ENCODE measurements at places on chromosomes 3 and 15.

- no peak for DNase-seq
Observed at GRCh38 chr15:50138391-50138790, 19.4 kb upstream of the ATP8B4 start.

DNA sequence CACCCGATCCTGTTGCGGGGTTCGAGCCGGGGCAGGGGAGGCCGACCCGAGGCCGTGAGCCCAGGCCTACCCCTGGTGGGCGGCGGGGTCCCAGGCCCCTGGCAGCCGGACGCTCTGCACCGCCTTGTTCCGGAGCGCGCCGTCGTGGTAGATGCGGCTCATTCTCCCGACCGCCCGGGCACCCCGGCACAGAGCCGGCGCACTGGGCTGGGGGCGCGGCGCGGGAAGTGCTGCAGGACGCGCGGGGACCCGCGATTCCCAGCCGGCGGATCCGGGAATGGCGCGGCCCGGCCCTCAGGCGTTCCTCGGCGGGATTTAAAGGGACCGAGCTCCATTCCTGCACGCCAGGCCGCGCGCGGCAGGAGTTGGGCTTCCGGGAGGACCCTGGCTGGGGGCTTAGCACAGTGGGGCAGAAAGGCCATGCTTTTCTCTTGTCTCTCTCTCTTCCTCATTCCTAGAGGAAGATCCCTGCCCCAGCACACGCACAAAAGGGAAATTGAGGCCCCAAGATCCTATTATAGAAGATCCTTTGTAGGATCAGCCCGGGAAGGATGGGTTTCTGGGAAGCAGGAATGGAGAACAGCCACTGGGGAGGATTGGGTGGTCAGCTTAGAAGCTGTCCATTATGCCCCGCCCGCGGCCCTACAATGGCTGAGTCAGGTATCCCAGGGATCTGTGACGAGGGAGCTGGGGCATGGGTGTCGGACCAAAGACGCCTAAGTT, at the start of gene ARPIN:
TSS of gene ARPIN (minus strand) at position 279 of the 723 bp plus-strand sequence. CDS start at position 162, 117 bp downstream.
- DNase-seq = no peak

GRCh38 chr3:132964266-132964665, 73.9 kb upstream of the TMEM108 start:
- no peak for DNase-seq

DNA sequence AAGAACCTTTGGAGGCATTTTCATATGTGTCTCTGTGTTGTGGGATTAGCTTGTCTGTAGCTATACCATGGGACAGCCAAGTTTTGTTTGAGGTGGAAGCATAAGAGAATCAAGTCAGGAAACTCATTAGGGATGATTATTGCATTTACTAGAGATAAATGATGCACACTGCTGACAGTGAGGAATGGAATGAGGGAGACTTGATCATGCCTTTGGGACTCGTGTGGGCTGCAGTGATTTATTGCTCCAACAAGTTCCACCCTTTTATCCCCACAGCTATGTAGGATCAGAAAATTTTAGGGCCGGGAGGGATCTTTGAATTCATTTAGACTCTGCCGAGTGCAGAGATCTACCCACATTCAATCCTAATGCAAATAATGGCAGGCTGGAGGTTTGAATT, 16.3 kb downstream of the ZNF385D start:
- no peak for DNase-seq

GRCh38 chr3:42339321-42339720, 71.1 kb downstream of the LYZL4 start:
- no peak for DNase-seq

DNA sequence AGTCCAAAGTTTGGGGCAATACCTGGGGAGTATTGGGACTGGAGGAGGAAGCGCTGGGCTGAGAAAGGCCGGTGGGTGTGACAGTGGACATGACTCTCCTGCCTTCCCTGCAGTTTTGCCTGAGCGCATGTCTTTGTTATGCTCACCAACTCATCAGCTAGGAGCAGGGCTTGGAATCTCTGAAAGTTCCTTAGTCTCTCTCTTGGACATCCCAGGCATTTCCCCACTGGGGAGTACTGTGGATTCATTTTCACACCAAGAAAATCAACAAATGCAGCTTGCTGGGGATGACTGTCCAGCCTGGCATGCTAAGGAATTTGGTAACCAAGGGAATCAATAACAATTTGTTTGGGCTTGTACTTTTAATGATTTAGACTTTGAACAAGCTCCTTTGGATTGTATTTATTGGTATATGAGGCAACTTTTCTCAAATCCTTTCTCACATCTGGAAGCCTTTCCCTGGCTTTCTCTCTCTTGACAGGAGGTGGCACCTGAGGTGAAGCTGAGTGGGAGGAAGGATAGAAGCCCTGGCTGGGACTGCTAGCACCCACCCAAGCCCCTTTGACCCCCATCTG, 48.5 kb upstream of the CHST2 start:
- DNase-seq = no peak

DNA sequence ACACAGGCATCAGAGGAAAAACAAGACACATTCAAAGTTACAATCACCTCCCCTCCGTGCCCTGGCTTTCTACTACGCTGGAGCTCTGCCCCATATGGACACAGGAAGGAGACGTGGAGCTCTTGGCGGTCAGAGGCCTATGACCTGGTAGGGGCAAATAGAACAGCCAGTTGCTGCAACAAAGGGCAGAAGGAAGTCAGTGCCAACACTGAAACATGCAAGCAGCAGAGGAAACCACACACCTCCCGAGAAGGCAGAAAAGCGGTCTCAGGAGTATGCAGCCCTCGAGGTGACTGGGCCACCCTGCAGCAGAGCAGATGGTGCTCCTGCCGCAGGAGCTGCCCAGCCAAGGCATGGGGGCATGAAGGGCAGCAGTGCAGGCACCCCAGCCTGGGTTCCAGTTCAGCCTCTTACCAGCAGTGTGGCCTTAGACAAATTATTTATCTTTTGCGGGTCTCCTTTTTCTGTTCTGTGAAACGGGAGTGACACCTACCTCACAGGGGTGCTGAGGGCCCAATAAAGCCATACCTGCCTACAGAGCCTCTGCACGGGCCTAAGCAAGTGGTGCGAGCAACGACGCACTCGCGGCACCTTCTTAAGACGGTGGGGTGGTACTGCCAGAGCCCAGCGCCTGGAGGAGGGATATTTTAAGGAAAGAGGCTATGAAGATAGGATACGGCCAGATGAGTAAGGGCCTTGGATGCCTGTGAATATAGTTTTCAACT, 8.6 kb downstream of the ZXDC start:
- DNase-seq = no peak

- peak; percentile 62 for DNase-seq
Observed at GRCh38 chr3:154121701-154122551, 736 bp downstream of the ARHGEF26 start.

- no peak for DNase-seq
Observed at GRCh38 chr15:98927996-98928395, 79.6 kb downstream of the PGPEP1L start.

DNA sequence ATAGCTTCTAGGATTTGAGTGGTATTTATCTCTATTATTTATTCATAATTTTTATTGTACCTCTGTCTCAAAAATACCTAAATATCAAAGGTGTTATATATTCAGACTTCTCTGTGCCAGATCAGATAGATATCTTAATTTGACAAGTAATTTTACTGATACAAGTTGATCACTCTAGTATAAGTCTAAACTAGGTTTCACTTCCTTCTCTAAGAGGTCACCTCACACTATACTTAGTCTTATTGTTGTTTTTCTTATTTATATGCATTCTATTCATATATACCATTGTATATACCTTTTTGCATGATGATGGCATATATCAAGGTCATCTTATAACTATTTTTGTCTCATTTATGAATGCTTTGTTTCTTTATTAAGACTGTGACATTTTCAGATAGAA, 26.4 kb upstream of the HGD start:
- peak; percentile 6 for DNase-seq

DNA sequence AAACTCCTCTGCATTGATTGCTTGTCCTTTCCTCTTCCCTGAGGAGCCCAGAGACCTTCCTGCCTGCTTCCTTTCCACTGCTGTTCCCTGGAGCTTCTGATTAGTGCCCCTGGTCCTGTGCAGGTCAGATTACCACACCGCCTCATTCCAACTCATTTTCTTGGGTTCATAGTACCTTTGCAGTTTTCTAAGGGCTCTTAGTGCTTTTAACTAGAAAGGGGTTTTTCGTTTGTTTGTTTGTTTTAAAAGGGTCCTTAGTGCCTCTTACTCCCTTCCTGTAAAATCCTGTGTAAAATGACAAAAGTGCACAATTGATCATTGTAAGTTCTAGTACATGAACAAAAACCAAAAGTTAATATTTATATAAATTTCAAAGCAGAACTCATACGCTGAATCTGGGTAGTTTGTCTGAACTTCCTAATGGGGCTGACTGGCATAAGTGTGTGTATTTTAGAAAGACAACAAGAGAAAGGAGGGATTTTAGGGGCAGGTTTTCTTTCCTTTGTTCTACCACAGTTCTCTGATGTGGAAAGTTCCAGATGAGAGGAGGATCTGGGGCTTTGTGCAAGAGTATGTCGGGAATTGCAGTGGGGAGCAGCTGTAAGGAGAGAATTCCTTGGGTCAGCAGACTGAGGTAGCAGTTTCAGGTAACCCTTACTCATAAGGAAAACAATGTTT, 30.6 kb downstream of the SNRK start:
- DNase-seq = no peak

GRCh38 chr3:13236557-13237173, 163.4 kb upstream of the IQSEC1 start:
- DNase-seq = no peak

GRCh38 chr15:101276501-101277037, 716 bp downstream of the SELENOS start:
- peak; percentile 48 for DNase-seq

- DNase-seq = peak; percentile 74
Observed at GRCh38 chr3:10983219-10983916, 9.2 kb upstream of the SLC6A1 start.

- DNase-seq = no peak
Observed at GRCh38 chr3:115062009-115062408, 85.1 kb downstream of the ZBTB20 start.

DNA sequence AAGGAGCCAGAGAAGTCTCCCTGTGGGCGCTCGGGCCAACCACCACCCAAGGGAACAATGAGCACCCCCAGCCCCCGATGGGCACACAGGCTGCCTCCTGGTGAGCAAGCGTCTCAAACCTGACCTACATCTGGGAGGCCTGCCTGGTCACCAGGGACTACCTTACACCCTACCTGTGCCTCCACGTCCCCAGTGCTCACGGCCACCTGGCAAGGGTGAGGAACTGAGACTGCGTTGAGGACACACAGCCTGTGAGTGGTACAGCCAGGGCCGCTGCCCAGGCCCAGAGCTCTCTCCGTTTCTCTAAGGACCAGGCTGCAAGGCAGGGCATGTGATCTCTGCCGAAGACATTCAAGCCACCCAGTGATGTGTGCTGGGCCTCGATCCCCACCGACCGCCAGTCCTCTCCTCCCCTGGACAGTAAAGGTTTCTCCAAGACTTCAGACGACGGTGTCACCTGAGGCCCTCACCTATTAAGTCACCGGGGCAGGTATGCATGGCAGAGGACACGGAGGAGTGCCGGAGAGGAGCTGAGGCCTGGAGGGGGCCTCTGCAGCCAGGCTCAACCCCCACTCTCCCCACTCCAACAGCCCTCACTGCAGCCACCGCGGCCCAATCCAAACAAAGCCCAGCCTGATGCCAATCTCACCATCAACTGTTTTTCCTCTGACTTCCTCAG, 2.8 kb downstream of the GOLGA8A start:
- no peak for DNase-seq

GRCh38 chr15:42160136-42160535, 3.7 kb upstream of the PLA2G4F start:
- no peak for DNase-seq

DNA sequence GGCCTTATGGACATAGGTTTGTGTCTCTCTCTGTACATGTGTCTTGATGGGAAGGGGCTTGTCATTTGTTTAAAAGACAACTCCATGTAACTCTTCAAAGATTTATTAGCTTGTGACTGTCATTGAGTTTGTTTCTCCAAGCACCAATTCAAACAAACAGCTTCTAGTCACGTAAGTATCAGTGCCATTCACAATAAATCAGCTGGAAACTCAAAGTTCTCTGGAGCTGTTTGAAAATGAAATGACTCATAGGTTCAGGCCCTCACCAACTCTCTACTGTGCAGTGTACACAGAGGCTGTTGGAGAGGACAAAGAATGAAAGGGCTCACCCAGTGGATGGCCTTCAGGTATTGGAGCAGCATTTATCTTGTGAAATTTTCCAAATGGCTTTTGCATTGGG, 476.3 kb downstream of the AGBL1 start:
- DNase-seq = no peak

- no peak for DNase-seq
Observed at GRCh38 chr15:32701863-32702262, 15.9 kb upstream of the GREM1 start.

DNA sequence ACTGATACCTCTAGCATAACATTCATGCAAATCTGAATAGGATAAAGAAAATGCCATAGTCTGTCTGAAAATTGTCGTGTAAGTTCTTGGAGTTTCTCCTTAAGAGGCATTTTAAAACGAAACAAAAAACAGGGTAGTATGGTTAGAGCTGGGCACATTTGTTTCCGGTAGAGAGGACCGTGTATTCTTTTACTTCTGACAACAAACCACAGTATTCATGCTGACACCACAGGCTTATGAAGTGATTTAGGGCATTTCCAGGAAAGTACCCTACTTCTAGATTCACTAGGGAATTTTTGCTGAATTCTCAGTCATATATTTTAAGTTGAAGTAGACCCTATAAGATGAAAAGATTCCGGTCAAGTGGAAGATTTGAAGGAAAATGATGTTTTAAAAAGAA, 541.3 kb downstream of the UNC13C start:
- DNase-seq = no peak

- no peak for DNase-seq
Observed at GRCh38 chr3:78368636-78369345, 1328.9 kb downstream of the ROBO2 start.

- no peak for DNase-seq
Observed at GRCh38 chr3:177482048-177482691, 284.9 kb upstream of the TBL1XR1 start.

GRCh38 chr3:5347486-5347885, 160.0 kb downstream of the EDEM1 start:
- DNase-seq = no peak

DNA sequence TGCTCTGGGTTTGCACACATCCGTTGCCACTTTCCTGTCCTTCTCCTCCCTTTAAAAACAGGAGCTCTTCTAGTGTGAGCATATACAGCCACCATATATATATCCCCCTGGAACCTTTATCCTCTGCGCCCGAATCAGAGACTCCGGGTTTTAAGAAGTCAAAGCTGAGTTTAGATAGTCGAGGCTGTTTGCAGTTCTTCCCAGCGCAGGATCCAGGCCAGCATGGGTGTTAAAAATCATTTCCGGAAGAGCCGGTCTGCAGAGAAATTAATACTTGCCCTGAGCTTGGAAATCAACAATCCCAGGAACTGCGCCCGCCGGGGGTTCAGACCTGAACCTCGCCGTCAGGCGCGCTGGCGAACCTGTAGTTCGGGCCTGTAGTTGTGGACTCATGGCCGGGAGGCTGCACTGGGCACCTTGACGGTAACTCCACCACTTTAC, 2.3 kb downstream of the SHOX2 start:
- DNase-seq = peak; percentile 12

GRCh38 chr3:29605845-29606244, 325.0 kb downstream of the RBMS3 start:
- no peak for DNase-seq

DNA sequence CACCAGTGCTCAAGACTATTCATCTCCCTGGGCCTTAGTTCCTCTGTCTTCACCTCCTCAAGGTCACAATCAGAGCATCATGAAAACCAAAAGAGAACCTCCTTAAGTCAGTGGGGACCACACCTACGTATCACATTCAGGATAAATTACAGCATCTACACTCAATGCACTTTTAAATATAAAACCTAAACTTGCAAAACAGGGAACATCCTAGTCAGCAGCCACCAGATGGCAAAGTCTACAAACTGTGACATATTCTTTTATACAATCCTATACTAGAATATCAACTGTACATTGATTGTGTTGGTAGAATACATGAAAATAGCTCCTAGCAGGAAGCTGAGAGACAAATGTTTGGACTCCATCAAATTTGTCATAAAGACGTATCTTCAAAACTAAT, 7.9 kb downstream of the KIF9 start:
- no peak for DNase-seq
